ENCODE measurements at places on chromosomes 11 and 22.
A peak's percentile ranks its signal among the peaks of the same experiment; 100 is the strongest.

- no peak for ATAC-seq
These were observed 51.5 kb downstream of the SLC17A6 start for GRCh38 chr11:22389526-22390282.

DNA sequence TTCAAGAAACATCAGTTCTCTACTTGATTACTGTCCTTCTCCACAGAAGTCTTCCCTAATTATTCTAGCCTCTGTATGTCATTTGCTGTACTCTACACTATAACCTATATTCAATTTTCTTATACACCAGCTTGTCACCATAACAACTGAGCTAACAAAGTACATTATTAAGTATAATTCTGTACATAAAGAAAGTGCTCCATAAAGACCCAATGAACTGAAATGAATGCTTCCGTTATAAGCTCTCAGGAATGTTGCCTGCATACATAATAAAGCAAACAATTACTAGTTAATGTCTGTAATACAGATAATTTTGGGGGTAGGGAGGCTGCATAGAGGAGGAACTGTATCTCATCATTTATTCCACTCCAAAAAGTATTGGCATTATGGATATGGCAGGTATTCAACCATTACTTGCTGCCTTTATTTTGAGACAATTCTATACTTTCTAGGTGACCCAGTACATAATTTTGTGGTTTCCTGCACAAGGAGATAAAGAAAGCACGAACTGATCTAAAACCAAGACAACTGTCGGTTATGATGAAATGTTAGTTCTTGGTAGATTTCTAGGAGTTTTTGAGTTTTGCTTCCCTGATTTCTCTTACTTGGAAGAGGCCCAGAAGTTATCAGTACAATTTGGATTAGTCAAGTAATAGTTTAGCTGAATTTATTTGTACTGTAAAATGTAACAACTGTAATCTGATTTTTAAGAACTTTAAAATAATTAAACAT, 202.5 kb downstream of the SBF2 start:
- ATAC-seq: no peak

DNA sequence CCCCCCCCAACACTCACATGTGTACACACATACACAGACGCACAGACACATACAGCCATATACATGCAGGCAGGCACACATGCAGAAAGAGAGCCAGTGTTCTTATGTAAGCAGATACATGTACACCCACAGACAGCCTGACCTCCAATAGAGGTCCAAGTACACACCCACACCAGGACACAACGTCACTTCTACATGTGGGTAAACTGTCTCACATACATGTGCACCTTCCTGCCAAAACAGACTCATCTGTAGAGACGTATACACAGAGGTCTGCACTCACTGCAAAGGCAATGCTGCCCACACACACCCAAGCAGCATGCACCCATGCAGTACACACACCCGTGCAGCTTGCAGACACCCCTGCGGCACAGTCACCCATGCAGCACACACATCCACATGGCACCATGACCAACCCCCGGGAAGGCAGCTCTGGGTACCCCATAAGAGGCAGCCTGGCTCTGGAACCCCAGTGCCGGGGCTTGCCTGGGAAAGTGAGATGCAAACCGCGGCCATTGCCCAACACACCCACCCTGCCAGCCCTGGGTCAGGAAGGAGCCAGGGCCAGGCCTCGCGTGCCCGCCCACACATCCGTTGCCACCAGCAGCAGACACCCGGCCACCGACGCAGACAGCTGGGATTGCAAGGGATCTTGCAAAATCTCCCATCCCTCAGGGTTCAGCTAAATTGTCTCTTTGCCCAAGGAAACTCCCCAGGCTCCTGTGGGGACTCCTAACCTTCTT, 10.1 kb downstream of the CASTOR1 start:
- peak; percentile 56 for ATAC-seq

DNA sequence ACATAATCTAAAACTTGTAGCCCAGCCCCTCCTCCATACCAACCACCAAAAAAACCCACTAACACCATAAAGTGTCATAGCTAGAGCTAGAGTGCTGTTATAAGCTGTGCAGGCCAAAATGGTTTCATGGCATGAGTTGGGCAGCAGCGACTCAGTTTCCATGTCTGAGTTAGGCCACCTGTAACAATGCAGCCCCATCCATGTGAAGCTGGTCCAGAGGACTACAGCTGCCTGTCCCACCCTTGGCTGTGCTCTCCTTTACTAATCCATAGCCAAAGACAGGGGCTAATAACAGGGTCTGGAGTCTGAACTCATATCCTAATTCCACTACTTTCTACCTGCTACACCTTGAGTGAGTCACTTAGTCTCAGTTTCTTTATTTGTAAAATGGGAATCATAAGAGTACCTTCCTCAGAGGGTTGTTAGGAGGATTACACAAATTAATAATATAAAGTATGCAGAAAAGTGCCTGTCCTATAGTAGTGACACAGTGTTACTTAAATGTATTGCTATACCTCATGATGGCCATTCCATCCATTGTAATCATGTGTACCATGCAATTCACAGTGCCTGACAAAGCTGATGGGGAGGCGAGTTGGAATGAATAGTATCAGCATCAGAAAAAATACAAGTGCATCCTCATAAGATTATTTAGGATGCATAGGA, 20.6 kb downstream of the KCNQ1OT1 start:
- no peak for ATAC-seq

DNA sequence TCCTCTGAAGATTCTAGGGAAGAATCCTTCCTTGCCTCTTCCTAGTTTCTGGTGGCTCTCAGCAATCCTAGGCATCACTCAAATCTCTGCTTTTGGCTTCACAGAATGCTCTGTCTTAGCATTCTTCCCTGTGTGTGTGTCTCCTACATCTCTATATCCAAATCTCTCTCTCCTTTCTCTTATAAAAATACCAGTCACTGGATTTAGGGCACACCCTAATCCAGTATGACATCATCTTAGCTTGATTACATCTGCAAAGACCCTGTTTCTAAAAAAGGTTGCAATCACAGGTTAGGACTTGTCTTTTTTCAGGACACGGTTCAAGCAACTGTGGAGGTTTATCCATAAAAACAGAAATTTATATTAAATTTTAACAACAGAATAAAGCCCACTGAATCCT, 54.4 kb downstream of the NARS2 start:
- ATAC-seq: no peak

DNA sequence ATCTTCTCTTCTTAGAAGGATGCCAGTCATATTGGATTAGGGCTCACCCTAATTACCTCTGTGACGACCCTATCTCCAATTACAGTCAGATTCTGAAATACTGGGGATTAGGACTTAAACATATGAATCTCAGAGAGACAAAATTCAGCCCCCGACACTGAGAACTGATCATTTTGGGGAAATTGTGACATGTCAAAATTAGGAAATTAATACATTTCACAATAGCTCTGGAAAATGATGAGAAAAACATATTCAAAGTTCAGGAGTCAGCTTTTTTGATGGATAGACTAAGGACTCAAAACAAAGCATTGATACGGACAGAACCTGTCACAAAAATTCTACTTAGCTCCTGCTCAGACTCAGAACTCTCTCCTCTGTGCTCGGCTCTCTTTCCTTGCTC, 40.8 kb downstream of the COMMD9 start:
- no peak for ATAC-seq

DNA sequence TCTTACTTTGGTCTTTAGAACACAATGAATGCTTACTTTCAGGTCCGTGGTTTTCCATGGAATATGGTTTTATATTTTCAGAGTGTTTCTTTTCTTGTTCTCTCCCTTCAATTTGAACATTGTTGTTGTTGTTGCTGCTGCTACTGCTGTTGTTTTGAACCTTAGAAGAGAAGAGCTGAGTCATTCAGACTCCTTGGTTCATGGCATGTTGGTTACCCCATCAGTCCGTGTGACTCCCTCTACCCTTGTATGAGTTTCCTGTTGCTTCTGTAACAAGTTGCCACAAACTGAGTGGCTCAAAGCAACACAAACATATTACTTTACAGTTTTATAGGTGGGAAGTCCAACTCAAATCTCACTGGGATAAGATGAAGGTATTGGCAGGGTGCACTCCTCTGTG, 511.0 kb downstream of the INSC start:
- ATAC-seq: no peak

GRCh38 chr22:37462436-37462835, 23.7 kb downstream of the MFNG start:
- no peak for ATAC-seq

- ATAC-seq: no peak
These were observed 22.8 kb downstream of the INCENP start for GRCh38 chr11:62146476-62147200.

- no peak for ATAC-seq
These were observed 105.7 kb upstream of the ANO1 start for GRCh38 chr11:69972351-69972802.
